ENCODE measurements at places on chromosomes 5 and 9.

DNA sequence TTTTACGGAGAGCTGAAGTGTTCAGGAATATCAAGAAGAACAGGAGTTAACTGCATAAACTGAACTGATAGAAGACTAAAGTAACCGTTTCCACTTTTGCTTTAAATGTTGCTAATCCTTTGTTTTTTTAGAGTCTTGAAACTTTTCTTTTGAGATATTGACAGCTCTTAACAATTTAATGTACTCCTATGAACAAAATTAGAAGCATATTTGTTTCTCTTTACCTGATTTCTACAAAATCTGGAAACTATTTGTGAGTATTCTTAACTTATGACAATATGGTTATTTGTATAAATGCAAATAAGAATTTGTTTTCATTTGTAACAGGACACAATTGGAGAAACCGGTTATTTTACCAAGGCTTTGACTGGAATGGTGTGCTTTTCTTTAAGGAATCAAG, 89.5 kb upstream of the FAM120A start:
- DNase-seq: no peak

- no peak for DNase-seq
Measured at GRCh38 chr9:447230-448025, 232.8 kb downstream of the DOCK8 start.

DNA sequence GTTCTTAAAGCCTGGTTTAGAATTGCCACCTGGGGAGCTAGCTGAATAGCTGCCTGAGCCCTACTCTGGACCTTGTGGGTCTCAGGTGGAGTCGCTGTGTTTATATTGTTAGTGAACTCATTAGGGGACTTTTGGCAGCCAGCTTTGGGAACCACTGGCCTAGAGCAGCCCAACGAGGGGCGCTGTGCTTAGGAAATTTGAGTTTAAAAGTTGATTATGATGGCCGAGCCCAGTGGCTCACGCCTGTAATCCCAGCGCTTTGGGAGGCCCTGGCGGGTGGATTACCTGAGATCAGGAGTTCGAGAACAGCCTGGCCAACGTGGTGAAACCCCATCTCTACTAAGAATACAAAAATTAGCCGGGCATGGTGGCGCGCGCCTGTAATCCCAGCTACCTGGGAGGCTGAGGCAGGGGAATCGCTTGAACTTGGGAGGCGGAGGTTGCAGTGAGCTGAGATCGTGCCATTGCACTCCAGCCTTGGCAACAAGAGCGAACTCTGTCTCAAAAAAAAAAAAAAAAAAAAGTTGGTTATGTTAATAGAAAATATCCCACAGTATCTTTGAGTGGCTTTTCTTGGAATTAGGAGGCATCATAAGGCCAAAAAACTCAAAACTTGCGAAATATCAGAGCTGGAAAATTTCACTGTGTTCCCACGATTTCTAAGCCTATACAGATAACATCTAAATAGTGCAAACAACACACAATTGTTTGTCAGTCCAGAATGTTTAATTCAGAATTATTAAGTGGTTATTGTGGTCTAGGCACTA, 809 bp downstream of the MCCC2 start:
- DNase-seq: no peak

- no peak for DNase-seq
Measured at GRCh38 chr9:34689116-34689470, 2.0 kb downstream of the CCL19 start.

- DNase-seq: no peak
Measured at GRCh38 chr5:10825897-10826644, 65.0 kb upstream of the DAP start.

GRCh38 chr9:124510650-124511425, 3.6 kb upstream of the NR5A1 start:
- DNase-seq: no peak

- no peak for DNase-seq
Measured at GRCh38 chr5:37771203-37771611, 68.6 kb downstream of the GDNF start.

- no peak for DNase-seq
Measured at GRCh38 chr5:56861893-56862485, 46.6 kb downstream of the MAP3K1 start.

DNA sequence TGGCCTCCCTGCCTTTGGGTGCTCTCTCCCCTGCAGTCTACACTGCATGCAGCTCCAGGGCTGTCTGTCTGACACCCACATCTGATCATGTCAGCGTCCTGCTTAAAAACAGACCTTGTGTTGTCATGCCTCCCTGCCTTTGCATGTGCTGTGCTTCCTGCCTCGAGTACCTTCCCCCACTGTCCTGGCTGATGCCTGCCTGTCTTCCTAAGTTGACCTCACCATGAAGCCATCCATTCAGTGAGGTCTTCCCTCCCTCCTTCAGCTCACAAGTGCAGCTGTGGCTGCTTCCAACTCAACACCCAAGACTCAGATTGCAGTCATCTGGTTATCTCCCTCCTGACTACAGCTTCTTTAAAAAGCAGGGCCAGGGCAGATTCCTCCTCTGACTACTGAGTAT, 5.5 kb downstream of the ANGPTL2 start:
- no peak for DNase-seq

DNA sequence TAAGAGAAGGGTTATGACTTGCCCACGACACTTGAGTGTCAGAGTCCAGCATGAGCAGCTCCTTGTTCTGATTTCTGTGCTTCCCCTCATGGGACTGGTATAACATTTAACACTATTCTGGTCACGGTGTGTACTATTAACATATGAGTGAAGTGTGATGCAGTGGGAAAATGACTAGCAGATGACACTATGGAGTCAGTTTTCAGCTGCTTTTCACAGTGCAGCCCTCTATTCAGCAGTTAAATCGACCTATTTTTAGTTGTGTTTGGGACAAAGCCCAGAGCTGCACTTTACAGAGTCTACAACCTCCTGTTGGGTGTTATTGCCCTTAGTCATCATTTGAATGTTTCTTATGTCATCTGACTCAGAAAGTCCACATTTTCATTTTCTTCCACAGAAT, 59.1 kb downstream of the CHSY3 start:
- DNase-seq: peak; percentile 95

GRCh38 chr9:128628471-128629048, 28.1 kb downstream of the DYNC2I2 start:
- DNase-seq: no peak

DNA sequence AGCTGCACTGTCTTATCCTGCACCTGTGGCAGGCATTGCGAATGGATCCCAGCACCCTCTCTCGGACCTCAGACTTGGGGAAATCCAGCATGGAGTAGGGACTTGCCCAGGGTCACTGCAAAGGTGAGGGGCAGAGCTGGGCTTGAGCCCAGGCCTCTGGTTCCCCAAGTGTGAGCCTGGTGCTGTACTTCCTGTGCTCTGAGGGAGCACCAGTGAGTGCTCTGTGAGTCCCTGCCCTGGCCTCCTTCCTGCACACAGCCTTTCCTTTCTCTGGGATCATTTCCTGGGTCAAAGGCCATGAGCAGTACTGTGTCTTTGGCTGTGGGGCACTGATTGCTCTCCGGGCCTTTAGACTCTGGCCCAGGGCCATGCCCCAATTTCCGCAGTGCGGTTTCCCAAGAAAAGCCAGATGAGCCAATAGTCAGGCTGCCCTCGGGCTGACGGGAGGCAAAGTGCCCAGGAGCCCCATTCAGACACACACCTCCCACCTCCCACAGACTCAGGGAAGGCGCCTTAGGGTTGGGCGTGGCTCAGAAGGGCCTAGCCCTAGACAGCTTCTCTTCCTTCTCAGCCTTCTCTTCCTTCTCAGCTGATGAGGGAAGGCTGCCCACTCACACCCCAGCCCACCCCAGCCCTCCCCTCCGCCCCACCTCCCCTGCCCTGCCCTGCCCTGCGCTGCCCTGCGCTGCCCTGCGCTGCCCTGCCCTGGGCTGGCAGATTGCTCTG, 23.3 kb upstream of the TRIM14 start:
- DNase-seq: no peak

- DNase-seq: no peak
Measured at GRCh38 chr9:73037613-73038012, 84.8 kb upstream of the ALDH1A1 start.

GRCh38 chr5:133865113-133865512, 103.3 kb downstream of the C5orf15 start:
- DNase-seq: no peak

- no peak for DNase-seq
Measured at GRCh38 chr9:2957656-2958200, 113.8 kb upstream of the PUM3 start.

GRCh38 chr5:58674070-58674469, 91.2 kb downstream of the RAB3C start:
- no peak for DNase-seq

GRCh38 chr9:124259158-124259808, 1.5 kb downstream of the NEK6 start:
- DNase-seq: peak; percentile 68

DNA sequence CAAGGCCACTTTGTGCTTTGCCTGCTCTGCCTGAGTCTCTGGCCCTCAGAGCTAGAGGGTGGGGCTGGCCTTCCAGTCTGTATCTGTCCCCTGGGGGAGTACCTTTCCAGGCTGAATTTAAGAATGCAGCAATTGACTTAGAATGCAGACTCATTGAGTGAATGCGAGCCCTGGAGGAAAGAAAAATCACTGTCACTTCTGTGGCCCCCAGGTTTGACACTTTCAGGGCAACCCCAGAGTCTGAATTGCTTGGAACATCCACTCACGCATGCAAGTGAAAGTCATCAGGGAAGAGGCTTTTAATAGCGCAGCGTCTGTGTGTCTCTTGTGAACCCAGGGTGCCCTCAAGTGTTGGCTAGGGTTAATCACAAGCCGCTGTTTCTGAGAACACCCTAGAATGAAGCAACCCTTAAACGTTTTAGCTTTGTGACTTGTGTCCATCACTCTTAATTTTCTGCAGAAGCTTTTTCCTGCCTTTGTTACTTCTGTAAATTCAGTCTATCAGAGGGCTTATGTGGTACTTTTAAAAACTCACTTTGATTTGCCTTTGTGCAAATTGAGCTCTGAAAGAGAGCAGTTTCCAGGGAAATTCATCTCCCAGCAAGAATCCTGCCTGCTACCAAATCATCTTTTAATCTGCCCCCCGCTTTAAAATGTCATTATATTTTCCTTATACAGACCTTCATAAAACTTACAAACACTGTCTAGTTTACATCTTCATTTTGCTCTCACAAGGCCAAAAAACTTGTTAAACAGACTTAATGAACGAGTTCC, 146.8 kb upstream of the IQGAP2 start:
- peak; percentile 70 for DNase-seq

- DNase-seq: no peak
Measured at GRCh38 chr9:108546215-108546614, 309.6 kb downstream of the ACTL7B start.

DNA sequence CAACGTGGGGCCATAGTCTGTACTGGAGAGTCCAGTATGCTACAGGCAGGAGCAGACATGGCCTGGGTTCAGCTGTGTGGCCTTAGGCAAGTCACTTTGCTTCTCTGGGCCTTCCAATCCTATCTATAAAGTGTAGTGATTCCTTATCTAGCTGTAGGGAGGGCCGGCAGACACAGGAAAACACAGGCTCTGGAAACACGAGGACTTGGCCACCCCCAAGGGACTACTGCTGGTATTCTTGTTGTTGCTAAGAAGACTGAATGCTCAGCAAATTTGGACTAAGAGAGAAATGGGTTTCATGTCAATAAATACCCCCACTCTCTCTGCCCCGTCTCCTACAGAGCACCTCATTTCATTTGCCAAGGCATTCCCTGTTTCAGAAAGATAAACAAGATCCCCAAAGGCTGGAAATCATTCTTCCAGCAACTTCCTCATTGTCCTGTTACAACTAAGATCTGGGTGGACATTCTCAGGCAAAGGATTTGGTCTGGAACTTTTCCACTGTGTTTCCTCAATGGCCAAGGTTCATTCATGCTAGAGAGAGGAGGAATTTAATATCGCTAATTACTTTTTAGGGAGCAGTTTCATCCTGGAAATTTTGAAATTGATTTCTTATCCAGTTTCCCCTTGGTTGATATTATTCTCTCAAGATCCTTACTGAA, 105.8 kb downstream of the GABBR2 start:
- peak; percentile 16 for DNase-seq

- DNase-seq: peak; percentile 90
Measured at GRCh38 chr9:89154651-89155336, 23.8 kb downstream of the SHC3 start.

DNA sequence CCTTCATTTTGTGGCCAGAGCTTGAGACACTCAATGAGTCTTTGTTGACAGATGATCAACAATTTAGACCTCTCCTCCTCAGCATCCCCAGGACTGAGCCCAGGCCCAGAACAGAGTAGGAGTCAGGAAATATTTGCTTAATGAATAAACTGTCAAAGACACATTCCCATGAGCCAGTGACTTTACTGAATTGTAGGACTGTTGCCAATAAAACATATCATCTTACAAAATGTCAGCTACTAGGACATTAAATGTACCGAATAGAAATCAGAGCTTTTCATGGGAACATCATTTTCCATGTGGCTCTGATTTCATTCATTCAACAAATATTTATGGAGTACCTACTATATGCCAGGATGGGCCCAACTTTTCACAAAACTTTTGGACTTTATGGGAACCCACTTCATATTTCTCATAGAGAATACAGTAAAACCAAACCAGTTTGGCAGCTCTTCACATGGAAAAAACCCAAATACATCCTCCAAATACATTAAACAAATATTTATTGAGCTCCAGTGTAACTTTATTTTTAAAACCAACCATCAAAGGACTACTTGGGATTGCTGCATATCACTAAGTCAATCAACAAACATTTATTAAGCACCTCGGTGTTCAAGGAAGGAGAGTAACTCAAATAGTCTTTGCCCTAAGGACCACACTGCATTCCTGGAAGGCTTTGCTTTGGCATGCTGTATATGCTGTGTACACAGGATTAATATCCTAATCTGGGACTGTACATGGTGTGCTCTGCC, 11.4 kb downstream of the VDAC1 start:
- peak; percentile 53 for DNase-seq

GRCh38 chr9:77876091-77876490, 155.5 kb downstream of the GNAQ start:
- no peak for DNase-seq

DNA sequence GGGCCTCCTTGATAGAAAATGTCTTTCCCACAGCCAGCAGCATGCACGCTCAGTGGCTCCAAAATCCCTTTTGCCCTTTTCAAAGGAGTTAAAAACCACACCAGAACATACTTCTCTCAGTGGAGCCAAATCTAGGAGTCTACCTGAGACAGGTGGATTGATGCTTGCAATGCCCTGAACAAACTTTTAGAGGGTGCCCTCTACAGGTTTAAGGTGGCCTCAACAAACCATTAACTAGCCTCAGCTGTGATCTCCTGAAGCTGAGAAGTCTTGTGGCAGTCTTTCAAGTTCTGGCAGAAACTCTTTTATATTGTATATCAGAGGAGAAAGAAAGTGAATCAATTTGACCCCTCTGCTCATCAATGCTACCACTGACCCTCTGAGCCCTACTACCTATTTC, 125.4 kb downstream of the MED27 start:
- no peak for DNase-seq

GRCh38 chr9:135332979-135333748, 146.4 kb upstream of the PPP1R26 start:
- DNase-seq: no peak

- no peak for DNase-seq
Measured at GRCh38 chr5:999032-999501, 9.5 kb upstream of the NKD2 start.

- DNase-seq: no peak
Measured at GRCh38 chr5:89292487-89292886, 409.5 kb upstream of the MEF2C start.

- no peak for DNase-seq
Measured at GRCh38 chr5:51181208-51181894, 201.9 kb upstream of the ISL1 start.

- no peak for DNase-seq
Measured at GRCh38 chr5:76152161-76152560, 69.0 kb downstream of the SV2C start.
